ENCODE measurements at places on chromosomes 2 and 18.

- no peak for DNase-seq
Observed at GRCh38 chr18:48308755-48309575, 100.2 kb downstream of the ZBTB7C start.

DNA sequence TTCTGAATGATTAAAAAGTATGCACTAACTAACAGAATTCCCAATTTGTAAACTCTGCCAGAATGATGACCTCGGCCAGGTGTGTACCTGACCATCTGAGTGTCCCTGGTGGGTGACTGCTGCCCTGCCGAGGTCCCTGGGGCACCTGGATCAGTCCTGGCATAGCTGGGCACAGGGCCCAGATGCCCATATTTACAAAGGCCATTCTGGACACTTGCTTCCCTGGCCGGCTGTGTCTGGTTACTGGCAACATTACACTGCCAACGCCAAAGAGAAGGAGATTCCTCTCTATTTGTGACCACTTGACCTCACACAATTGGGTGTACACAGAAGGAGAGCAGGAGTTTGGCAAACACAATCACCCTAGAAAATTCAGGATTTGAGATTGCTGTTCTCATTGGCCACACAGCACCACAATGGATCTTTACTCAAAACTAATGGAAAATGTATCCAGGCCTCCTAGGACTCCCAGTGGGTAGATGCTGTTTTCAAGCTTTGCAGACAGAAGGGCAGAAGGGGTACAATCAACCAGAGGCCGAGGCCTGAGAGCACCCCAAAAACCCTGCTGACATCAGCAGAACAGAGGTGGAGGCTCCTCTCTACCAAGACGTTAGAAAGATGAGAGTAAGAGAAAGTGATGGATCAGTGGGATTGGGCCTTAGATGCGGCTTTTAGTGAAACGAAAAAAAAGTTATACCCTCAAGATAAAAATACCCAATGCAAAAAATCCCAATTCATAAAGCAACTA is 58.3 kb upstream of the PXDN start:
- no peak for DNase-seq

- DNase-seq, result no peak
Observed at GRCh38 chr2:21047141-21048009, 3.5 kb upstream of the APOB start.

DNA sequence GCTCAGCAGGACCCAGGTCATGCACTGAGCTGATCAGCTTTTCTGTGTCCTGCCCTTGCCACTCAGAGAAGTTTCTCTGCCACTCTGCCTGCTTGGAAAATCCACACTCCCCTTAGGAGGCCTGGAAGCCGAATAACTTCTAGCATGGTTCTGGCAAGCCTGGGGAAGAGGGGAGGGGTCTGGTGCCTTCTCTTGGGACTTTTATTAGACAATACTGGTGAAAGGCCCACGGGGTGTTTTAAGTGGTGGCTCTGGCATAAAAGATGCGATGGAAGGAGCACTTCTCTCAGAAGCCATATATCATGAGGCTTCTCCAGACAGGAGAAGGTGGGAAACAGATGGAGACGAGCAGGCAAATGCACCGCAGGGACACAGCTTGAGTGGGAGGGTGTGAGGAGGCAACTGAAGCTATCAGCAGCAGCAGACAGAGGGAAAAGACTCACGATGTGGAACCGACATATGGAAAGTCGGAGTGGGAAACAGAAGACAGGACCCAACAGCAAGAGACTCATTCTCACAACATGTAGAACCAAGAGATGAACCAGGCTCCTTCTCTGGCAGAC is 141.8 kb upstream of the CTNNA2 start:
- no peak for DNase-seq
